Fibroblast of skin of left quadriceps (primary cell): ENCODE measurements at places on chromosomes 12 and 14.

DNA sequence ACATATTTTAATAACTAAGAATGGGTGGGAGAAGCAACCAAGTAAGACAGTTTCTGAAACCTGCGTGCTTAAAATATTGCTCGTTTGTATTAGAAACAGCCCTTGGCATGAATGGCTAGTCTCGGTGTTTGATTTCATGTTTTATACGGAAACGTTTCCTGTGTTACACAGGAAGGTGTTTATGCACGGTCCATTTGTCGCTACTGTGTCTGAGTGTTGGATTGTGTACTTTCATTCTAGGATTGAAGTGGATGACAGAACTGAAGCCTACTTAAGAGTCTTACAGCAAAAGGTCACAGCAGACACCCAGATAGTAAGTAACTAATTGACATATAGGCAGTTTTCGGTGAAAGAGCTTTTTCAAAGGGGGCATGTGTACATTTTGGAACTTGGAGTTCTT is 19.6 kb downstream of the PIWIL1 start:
- DNase-seq: no peak

- no peak for DNase-seq
Measured at GRCh38 chr12:67202011-67202677, 67.0 kb upstream of the CAND1 start.

- no peak for DNase-seq
Measured at GRCh38 chr14:54942913-54943312, 40.3 kb upstream of the GCH1 start.

- no peak for DNase-seq
Measured at GRCh38 chr12:25768151-25768550, 190.3 kb upstream of the RASSF8 start.

GRCh38 chr14:101654051-101654450 is 92.8 kb downstream of the DIO3 start:
- no peak for DNase-seq

DNA sequence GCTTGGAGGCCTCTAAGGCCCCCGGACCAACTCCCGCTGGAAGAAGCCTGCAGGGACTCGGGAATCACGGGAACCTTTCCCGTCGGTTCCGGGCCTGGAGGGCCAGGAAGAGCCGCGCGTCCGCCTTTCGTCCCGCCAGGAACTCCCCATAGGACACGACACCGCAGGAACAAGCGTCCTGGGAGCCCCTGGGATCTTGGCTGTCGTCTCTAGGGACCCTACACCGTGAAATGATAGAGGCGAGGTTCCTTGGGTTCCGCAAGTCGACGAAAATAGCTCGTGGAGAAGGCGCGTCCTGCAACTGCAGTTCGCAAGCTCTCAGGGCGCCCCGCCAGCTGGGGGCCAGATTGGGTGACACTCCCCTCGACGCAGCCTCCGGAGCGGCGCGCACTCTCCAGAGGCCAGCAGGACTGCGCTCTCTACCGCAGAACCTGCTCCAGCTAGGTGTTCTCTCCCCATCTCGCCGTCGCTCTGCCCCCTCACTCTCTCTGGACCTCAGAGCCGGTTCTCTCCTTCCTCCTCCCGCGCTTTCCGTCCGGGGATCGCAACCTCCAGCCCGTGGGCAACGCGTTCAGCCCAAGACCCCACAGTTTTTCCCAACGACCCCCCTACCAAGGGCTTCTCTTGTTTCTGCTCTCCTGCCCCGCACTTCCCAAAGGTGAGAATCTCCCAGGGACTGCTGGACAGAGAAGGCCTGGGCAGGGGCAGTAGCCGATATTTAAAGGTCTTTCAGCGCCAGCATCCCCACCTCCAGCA is 776 bp downstream of the BMP4 start:
- DNase-seq: no peak

GRCh38 chr14:65239938-65240296 is 137.6 kb upstream of the MAX start:
- DNase-seq: no peak

GRCh38 chr12:112916270-112916669 is 9.5 kb downstream of the OAS1 start:
- no peak for DNase-seq

DNA sequence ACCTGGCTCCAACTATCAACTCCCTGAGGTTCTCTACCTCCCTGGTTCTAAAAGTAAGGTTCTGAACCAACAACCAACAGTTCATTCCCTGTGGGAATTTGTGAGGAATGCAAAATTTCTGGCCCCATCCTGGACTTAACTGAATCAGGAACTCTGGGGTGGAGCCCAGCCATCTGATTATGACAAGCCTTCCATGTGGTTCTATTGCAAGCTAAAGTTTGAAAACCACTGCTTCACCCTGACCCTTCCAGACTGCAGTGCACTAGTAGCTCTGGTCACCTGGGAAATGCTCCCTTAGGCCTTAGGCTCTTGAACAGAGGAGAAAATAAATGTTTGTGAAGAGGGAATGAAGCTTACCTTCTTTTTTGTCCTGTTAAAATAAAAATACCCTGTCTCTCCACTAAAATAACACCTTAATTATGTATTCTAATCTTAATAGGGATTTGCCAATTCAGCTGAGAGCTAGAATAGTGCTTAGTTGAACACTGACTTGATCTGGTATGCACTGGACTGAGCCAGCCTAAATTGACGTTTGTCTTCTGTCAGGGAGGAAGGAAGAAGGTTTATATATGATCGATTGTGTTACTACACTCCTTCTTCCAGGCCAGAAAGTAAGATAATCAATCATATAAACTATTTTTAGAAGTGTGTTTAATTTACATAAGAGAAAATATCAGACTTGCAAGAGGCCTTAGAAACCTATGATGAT is 39.1 kb upstream of the DDHD1 start:
- DNase-seq: no peak

- DNase-seq: peak; percentile 80
Measured at GRCh38 chr12:67705394-67706370, 57.1 kb downstream of the DYRK2 start.
